ENCODE measurements at places on chromosomes 5 and 9. TPM values are rescaled to one million over a fixed set of nuclear protein-coding genes. Genes with fewer than 3 reads are reported as not detected.

The SEMA5A gene
- not detected for total RNA-seq

The TRIM36 gene
- total RNA-seq = 2.0 TPM

The IL5 gene
- total RNA-seq = not detected

The LMBRD2 gene
- total RNA-seq = 4.7 TPM

The SLC1A3 gene
- not detected for total RNA-seq

The NUTM2G gene
- total RNA-seq = not detected

The MLLT3 gene
- total RNA-seq = 18.5 TPM

The ZFP2 gene
- total RNA-seq = 0.27 TPM

The MCIDAS gene
- total RNA-seq = not detected

GRCh38 chr5:55850839-55851674 lies at the start of gene IL31RA:
Gene IL31RA (plus strand): TSS chr5:55851357. CDS start chr5:55851571, 214 bp downstream.
- H3K36me3 ChIP-seq = no peaks in the 10 kb centered on the region
- no peaks in the 10 kb centered on the region for H3K4me1 ChIP-seq
- peak; percentile 11 for DNase-seq
- no peak within 1 kb of the TSS for H3K4me3 ChIP-seq
- H3K27ac ChIP-seq = no peak within 1 kb of the TSS

DNA sequence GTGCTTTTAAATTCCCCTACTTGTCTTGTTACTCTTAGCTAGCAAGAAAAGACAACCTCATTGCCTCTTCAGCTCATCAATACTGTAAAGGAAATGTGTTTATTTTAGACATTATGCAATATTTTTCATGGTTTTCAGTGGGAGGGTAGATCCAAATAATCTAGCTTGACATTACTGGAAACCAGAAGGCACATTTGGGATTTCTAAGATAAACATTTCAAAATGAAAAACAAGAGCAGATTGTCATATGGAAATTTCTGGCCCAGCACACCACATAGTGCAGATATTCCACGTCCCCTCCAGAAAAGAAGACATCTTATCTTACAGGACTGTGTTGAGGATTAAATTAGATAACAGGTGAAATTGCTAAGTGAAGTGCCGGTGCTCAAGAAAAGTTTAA lies 296.9 kb downstream of the MSX2 start:
- no peak overlapping the region for H3K27ac ChIP-seq
- no peak for DNase-seq
- no peaks in the 10 kb centered on the region for H3K36me3 ChIP-seq

- H3K27ac ChIP-seq = no peak overlapping the region
- no peak overlapping the region for H3K4me3 ChIP-seq
- H3K27me3 ChIP-seq = peaks cover 17% of the 10 kb centered on the region
- no peak for DNase-seq
These were observed 124.2 kb upstream of the TNPO1 start for GRCh38 chr5:72692231-72692637.

DNA sequence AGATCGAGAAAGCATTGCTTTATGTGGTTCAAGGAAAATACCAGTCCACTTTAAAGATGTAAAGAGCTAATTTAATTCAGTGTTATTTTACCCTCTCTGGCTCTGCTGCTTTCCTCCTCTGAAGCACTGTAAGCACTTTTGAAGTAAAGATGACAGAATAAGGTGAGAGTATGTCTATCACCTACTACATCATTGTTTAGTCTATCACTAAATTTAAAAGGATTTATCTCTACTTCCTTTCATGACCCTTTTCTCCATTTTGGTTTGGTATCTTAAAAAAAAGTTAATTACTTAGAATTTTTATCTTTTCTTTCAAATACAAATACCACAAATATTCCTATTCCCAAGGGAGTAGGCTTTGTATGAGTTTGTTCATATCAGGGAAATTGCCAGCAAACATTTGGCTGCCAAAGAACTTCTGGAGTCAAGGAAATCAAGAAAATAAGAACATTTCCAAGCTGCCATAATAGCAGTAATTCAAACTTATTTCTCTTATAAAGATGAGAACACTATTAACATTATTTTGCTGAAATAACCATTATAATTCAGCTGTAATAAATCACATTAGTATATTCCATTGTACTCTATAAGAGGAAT lies 77.8 kb downstream of the SLC38A9 start:
- H3K4me1 ChIP-seq = peaks cover 11% of the 10 kb centered on the region
- no peak overlapping the region for H3K27ac ChIP-seq
- H3K4me3 ChIP-seq = no peak overlapping the region
- H3K27me3 ChIP-seq = no peaks in the 10 kb centered on the region
- H3K36me3 ChIP-seq = no peaks in the 10 kb centered on the region
- no peak for DNase-seq

- no peak overlapping the region for H3K27ac ChIP-seq
- no peak overlapping the region for H3K4me3 ChIP-seq
- H3K4me1 ChIP-seq = no peaks in the 10 kb centered on the region
These were observed 47.1 kb upstream of the CTSL start for GRCh38 chr9:87678650-87679355.

DNA sequence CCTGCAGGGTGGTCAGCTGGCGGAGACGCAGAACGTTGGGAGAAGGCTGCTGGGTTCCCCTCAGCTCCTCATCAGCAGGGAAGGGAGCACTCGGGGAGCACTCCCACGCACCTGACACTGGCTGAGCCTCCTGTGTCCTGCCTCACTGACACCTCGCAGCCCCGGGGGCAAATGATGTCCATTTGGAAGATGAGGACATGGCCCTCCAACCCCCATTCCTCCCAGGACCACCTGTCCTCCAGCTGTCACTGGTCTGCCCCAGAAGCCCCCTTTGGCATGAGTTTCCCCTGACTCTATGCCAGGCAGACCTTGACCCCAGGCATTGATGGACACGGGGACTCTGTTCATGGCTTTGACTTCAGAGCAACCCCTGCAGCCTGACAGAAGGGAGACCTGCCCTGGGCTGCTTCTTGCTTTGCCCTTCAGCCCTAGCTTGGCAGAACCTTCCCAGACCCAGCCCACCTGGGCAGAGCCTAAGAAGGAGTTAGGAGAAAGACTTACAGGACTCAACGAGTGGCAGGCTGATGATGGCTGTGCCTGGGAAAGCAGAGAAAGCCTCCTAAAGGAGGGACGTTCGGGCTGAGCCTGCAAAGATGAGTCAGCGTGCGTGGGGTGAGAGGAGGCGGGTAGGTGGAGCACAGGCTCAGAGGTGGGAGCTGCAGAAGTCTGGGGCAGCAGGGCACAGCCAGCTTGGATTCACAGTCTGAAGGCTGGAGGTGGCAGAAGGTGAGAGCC lies 90.6 kb downstream of the LMX1B start:
- no peak overlapping the region for H3K4me3 ChIP-seq
- no peak for DNase-seq
- peaks cover 9% of the 10 kb centered on the region for H3K27me3 ChIP-seq

GRCh38 chr9:23577611-23578010 lies 248.4 kb downstream of the ELAVL2 start:
- no peaks in the 10 kb centered on the region for H3K36me3 ChIP-seq
- DNase-seq = no peak
- H3K27ac ChIP-seq = no peak overlapping the region
- H3K4me3 ChIP-seq = no peak overlapping the region
- no peaks in the 10 kb centered on the region for H3K4me1 ChIP-seq

- H3K4me1 ChIP-seq = no peaks in the 10 kb centered on the region
- no peak overlapping the region for H3K4me3 ChIP-seq
- DNase-seq = no peak
- no peaks in the 10 kb centered on the region for H3K36me3 ChIP-seq
These were observed 614.7 kb downstream of the PRELID2 start for GRCh38 chr5:145220481-145220880.

DNA sequence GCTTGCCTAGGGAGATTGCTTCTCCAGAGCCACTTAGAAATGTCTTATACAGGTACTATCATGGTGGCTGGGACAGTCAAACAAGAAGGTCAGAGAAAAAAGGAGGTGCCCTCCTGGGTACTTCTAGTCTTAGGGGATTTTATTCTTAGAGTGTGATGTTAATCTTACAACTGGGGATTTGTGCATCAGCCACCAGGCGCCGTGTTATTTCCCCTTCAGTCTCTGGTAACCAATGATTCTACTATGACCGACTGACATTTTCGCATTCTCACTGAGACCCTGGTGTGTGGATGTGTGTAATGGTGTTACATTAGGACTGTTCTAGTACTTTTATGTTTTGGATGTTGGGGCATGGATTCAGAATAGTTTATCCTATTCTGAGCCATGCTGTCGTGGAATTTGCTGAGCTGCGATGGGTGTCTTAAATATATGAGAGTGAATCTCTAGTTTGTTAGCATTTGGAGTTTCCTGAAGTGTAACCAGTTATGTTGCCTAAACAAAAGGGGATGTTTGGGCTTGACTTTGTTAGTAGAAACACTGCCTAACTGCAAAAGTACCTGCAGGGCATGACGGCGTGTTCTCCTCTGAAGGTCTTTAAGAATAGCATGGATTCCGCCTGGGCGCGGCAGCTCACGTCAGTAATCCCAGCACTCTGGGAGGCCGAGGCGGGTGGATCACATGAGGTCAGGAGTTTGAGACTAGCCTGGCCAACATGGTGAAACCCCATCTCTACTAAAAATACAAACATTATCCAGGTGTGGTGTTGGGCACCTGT lies 175.2 kb upstream of the DAP start:
- no peak for DNase-seq

DNA sequence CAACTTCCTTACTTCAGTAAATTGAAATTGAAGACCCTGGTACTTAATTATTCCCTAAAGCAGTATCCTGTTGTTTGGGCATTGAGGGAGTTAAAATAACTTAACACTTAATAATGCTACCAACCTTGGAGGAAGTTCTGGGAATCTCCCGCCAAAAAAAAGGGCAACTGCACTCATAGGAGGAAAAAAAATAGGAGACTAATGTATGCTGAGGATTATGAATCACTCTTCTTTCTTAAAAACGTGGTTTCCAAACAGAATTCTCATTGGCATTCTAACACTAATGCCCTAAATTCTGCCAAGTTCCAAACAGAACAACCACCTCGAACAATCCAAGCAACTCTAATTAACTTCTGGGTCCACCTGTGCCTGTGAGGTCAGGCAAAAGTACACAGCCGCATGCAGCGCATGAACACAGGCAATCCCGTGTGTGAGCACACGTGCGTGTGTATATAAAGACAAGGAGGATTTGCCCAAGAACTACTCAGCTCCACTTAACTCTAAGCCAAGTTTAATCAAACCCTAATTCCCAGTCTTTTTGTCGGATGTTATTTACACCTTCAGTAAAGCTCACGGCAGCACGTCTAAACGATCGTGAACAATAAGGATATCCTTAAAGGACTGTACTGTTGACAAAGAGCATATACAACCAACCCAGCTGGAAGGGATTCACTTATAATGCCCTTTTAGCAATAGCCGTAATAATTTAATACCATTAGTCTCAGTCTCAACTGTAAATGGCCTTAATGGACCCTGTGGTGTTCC lies 78.4 kb downstream of the EBF1 start:
- no peak overlapping the region for H3K4me3 ChIP-seq
- H3K27me3 ChIP-seq = peaks cover 8% of the 10 kb centered on the region
- no peak overlapping the region for H3K27ac ChIP-seq
- DNase-seq = no peak
- no peaks in the 10 kb centered on the region for H3K4me1 ChIP-seq

DNA sequence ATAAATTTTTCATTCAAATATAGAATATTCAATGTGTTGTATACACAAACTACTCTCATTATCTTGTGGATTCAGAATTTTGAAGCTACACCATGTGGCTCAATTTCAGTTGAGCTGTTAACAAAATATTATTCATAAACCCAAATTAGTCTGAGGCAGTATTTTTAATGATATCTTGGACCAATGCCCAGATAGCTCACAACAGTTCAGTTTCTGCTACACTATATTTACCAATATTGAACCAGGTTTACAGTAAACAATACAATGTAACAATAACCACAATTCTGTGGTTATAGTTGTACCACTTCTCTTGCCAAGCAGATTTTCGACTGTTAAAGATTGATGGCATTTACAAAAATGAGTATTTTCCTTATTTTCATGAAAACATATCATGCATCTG lies 99.9 kb downstream of the SSBP2 start:
- no peaks in the 10 kb centered on the region for H3K36me3 ChIP-seq
- DNase-seq = no peak
- no peak overlapping the region for H3K4me3 ChIP-seq
- no peaks in the 10 kb centered on the region for H3K27me3 ChIP-seq
- H3K27ac ChIP-seq = no peak overlapping the region
- no peaks in the 10 kb centered on the region for H3K4me1 ChIP-seq

DNA sequence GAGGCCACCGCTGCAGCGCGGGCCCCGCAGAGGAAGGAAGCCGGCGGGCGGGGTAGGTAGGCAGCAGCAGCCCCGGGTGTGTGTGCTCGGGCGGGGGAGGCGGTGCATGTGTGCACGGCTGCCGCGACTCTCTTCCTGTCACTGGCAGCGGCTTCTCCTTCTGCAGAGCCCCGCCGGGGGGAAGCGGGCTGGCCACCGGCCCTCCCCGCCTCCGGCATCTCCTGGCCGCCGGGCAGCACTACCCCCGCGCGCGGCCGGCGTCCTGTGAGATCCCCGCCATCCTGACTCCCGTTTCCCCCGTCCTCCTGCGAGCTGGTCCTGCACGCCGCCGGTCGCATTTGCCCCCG lies 315 bp downstream of the PIK3R1 start:
- no peaks in the 10 kb centered on the region for H3K27me3 ChIP-seq
- peaks cover 39% of the 10 kb centered on the region for H3K4me1 ChIP-seq
- H3K4me3 ChIP-seq = peak overlapping the region; percentile 95

DNA sequence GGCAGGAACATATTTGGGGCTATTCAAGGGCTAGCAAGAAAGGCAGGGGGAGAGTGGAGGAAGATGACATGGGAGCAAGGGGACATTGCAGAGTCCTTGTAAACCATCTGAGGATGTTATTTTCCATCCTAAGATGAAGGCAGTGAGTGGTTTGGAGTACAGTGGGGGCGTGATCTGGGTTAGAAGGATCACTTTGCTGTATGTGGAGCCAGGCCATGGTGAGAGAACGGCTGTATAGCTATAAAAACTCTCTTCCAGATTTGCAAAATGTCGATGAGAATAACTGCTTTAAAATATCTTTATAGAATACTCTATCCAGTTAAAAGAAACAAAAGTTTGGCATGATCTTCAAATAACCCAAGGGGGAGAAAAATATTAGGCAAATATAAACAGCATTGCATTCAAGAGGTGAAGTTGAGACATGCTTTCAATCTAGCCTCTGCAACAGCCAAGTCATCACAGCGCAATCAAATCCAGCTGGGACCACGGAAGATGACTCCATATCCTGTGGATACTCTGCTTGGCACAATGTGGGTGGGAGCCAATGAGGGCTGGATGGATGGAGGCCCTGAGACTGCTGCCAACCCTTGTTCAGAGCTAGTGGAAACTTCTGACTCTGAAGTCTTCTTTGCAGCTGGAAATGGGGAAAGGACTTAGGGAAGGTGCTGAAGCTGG lies 111.5 kb upstream of the BASP1 start:
- H3K36me3 ChIP-seq = no peaks in the 10 kb centered on the region
- no peak overlapping the region for H3K4me3 ChIP-seq
- peaks cover 3% of the 10 kb centered on the region for H3K27me3 ChIP-seq
- H3K27ac ChIP-seq = no peak overlapping the region

Measured in HepG2 (cell line).